Cortex of kidney (tissue), 1 donor: ENCODE measurements at places on chromosomes 16 and 17.

GRCh38 chr17:2398655-2399571, 1.9 kb downstream of the MNT start:
- no peak for DNase-seq

DNA sequence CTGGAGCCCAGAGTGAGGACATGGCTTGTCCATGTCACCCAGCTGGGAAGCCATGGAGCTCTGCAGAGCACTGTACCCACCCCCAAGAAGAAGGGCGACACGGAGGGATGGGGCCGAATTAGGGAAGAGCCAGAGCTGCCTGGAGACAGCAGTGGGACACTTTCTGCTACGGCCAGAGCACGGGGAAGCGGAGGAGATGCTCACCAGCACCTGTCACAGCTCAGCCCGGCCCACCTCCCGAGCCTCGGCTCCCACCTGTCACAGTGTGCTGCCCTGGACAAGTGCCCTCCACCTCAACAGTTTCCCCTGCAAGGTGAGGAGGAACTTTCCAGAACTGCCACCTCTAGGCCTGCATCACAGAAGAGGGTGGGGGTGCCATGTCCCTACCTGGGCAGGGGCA, 36.4 kb downstream of the PEMT start:
- no peak for DNase-seq

DNA sequence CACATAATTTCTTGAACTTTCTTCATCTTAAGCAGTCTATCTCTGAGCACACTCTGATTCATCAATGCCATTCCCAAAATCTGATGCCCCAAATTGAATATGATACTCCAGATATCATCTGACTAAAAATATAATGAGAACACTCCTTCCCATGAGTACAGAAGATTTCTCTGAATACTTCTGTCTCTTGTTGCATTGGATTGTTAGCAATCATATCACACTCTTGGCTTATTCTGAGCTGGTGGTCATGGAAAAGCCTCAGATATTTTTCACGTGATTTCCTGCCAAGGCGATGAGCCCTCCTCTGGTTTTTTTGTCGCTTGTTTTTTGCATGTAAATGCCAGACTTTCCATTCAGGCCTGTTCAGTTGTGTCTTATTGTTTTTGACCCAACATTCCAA, 87.2 kb downstream of the NOG start:
- no peak for DNase-seq

- no peak for DNase-seq
Measured at GRCh38 chr16:88831838-88832237, 20.1 kb upstream of the APRT start.

DNA sequence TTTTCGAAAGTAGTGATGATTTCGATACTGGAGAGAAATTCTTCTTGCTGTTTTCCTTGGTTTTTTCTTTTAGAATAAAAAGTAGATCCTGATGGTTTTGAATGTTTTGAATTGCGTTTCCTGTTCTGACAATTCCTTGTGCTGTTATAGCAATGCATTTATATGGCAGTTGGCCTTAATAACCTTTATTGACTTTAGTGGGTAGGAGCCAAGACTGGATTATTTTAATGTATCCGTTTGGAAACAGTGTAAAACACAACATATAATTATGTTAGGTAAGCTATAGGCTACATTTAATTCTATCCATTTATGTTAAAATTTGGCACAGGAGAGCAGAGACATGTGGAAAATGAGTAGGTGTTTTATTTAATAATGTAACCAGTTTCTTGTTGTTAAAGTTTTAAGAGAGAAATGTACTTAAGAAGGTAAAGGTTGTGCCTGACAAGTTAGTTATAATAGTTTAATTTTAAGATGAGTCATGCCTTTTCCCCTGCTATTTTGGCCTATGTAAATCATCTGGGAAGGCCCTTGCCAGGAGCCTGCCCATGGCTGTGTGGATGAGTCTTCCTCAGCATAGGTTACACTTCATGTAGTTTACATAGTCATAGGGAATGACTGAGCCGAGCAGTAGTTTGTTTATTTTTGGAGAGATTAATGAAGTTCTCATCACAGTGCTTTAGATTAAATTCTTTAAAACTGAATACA, 189.9 kb downstream of the FTO start:
- DNase-seq, result no peak

- DNase-seq, result no peak
Measured at GRCh38 chr16:68607443-68607842, 37.7 kb upstream of the CDH3 start.

- no peak for DNase-seq
Measured at GRCh38 chr17:30333503-30334360, at the start of gene TMIGD1. TSS of gene TMIGD1 (minus strand) at chr17:30334057. CDS start at chr17:30332133, 1,924 bp downstream.

DNA sequence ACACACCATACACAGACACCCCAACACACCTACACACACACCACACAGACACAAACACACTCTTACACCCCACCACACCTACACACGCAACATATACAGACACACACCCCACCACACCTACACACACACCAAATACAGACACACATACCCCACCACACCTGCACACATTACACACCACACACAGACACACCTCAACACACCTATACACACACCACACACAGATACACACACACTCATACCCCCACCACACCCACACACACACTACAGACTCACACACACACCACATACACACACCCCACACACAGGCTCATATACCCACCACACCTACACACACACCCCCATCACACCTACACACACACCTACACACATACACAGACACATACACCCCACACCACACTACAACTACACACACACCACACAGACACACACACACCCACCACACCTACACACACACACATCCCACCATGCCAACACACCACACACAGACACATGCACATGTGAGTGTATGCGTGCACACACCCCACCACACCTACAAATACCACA, 31.4 kb downstream of the GPT2 start:
- DNase-seq, result no peak

DNA sequence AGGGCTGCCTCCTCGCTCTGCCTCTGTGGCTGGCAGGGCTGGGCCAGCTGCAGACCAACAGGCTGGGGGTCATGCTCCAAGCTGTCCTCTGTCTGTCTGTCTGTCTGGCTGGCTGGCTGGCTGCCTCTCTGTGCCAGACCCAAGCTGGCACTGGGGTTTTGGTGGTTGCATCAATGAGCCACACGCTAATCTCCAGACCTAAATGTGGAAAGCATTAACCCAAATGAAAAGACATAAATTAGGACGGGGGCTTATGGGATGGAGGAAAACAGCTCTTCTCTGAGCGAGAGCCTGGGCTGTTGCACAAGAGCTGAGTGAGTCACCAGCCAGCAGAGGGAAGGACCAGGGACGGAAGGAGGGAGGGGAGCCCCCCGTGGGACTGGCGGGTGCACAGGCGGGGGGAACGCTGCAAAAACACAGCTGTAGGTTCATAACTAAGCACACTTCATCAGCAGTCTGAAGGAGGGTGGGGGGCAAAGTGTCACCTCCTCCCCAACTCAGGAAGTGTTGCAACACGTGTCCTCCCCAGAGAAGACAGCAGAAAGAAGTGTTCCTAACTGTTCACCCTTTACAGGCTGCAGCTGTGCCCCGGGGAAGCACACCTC, 83.4 kb downstream of the GAS7 start:
- no peak for DNase-seq

- DNase-seq, result no peak
Measured at GRCh38 chr17:80751070-80751945, 206.7 kb downstream of the RPTOR start.

DNA sequence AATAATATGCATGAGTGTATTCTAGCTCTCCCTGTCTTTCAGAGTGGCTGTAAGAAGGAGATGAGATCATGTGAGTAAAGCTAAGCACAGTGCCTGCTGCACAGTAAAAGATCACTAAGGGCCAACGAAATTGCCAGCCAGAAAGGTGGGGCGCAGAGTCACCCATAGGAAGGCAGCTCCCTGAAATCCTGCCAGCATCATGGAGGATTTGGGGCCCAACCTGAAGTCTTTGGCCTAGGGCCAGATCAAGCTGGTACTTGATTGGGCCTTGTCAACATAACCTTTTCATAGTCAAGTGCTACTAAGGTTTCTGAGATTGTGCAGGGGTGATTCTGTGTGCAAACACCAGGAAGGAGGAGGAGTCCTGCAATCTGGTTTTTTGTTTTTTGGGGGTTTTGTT, 16.5 kb downstream of the SCNN1B start:
- DNase-seq, result no peak

- no peak for DNase-seq
Measured at GRCh38 chr17:45974916-45975630, 24.0 kb upstream of the STH start.

DNA sequence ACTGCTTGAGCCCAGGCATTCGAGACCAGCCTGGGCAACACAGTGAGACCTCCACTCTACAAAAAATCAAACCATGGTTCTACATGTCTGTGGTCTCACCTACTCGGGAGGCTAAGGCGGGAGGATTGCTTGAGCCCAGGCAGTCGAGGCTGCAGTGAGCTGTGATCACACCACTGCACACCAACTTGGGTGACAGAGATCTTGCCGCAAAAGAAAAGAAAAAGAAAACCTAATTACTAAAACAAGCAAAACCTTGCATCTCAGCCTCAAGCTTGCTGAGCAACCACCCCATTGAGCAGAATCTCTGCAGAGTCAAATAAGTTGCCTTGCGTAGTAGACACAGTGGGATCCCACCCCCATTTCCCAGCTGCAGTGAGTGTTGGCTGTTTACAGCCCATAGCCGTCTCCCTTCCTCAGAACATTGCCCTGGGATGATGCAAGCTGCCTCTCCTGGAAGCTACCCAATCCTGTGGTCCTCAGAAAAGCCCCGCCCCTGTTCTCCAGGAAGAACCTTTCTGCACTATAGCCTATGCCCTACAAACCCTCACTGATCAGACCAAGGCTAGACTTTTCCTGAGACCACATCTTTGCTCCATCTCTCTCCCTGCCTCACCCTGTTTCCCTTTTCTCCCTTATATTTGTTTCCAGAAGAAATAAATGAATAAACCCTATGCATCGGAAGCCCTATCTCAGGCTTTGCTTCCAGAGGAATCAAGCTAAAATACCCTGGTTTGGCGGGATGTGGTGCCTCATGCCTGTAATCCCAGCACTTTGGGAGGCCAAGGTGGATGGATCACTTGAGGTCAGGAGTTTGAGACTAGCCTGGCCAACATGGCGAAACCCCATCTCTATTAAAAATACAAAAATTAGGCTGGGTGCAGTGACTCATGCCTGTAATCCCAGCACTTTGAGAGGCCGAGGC, 16.7 kb upstream of the ERN2 start:
- no peak for DNase-seq

GRCh38 chr17:21030375-21030774, 12.4 kb downstream of the USP22 start:
- no peak for DNase-seq

DNA sequence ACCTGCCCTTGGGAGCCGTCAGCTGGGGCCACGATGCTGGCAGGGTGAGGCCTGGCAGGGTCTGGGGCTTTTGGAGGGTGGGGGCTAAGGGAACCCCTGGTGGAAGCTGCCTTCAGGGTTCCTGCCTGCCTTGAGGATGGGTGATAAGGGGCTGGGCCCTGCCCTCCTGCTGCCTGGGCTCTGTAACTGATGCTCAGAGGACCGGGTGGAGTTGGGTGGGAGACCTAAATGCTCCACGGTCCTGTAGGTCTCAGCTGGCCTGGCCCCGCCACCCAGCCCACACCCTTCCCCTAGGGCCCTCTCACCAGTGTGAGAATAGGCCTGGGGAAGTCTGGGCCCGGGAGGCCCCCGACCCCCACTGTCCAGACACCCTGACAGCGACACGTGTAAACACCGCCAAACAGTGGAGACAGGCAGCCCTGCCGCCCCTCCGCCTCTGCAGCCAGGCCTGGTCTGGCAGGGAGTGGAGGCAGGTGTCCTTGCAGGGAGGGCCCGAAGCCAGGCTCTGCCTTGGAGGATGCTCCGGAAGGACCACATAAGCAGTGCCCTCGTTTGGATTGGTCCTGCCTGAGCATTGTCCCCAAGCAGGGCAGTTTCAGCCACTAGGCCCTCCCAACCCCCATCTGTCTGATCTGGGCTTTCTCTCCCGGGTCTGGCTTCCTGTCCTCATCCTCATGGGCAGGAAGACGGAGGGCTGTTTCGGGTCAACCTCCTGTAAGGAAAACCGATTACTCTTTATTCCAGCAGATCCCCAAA, 6.5 kb upstream of the BAHCC1 start:
- DNase-seq, result no peak

GRCh38 chr17:80621335-80621996, 76.8 kb downstream of the RPTOR start:
- DNase-seq, result no peak

GRCh38 chr17:74873037-74873873, 461 bp upstream of the FDXR start:
- peak; percentile 95 for DNase-seq

DNA sequence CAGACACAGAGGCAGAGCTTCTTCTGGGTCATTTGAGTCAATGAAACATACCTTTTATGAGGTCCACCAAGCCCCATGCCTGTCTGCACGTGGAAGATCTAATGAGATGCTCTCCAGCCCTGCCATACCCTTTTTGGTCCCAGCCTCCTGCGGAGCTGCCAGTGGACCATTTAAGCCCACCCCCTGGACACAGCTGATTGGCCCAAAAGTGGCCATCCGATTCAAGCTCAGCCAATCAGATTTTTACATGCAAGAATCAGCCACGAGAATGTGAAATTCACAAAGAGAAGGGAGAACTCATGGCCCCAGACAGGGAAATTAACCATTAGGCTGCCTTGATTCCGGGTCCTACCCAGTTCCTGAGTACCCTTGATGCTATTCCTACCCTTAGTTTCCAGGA, 231.0 kb upstream of the EEF2KMT start:
- no peak for DNase-seq

GRCh38 chr16:55294129-55294528, 29.9 kb upstream of the IRX6 start:
- DNase-seq, result no peak

DNA sequence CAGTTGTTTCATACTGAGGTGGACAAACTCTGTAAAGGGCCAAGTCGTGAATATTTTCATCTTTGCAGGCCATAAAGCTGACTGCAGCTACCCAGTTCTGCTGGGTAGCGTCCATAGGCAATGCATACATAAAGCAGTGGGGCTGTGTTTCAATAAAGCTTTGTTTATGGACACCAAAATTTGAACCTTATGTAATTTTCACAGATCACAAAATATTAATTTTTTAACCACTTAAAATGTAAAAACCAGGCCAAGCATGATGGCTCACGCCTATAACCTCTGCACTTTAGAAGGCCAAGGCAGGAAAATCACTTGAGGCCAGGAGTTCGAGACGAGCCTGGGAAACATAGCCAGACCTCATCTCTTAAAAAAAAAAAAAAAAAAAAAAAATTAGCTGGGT, 148.0 kb downstream of the CCDC182 start:
- DNase-seq, result no peak

- DNase-seq, result no peak
Measured at GRCh38 chr16:12503191-12503590, 300.5 kb downstream of the CPPED1 start.

GRCh38 chr16:22786284-22786683, 27.7 kb upstream of the HS3ST2 start:
- DNase-seq, result no peak

- no peak for DNase-seq
Measured at GRCh38 chr16:53022374-53022773, 30.3 kb downstream of the CHD9NB start.
